Left renal cortex interstitium (tissue), 4 donors: ENCODE measurements at places on chromosomes 5 and 9. TPM values are rescaled to one million over a fixed set of nuclear protein-coding genes. Genes with fewer than 3 reads are reported as not detected.

GRCh38 chr5:89582768-89583339 lies 699.9 kb upstream of the MEF2C start:
- DNase-seq = no peak

- DNase-seq = peak; percentile 72
These were observed 19.8 kb upstream of the MATR3 start for GRCh38 chr5:139273572-139274289.

Gene SSBP2
- polyA plus RNA-seq = 78.5 TPM

DNA sequence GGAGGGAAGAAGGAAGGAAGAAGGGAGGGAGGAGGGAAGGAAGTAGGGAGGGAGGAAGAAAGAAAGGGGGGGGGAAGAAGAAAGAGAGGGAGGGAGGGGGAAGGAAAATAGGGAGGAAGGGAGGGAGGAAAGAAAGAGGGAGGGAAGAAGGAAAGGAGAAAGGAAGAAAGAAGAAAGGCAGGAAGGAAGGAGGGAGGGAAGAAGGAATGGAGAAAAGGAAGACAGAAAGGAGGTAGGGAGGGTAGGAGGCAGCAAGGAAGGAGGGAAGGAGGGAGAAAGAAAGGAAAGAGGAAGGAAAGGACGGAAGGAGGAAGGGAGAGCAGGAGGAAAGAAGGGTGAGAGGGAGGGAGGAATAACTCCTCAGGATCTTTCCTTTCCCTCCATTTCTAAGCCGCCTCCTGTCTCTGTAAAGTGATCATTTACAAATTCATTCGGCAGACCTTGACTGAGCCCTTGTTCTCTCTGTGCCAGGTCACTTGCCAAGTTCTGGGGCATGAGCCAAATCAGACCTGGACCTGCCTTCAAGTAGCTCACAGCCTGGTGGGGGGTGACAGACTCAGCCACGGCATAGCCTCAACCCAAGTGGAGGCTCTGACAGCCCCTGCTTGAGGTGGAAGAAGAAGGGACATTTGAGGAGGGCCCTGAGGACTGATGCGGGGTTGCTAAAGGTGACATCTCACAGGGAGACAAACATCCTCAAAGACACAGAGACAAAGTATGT lies 69.0 kb upstream of the HRH2 start:
- DNase-seq = no peak

Gene ENTREP1
- polyA plus RNA-seq = 3.9 TPM

DNA sequence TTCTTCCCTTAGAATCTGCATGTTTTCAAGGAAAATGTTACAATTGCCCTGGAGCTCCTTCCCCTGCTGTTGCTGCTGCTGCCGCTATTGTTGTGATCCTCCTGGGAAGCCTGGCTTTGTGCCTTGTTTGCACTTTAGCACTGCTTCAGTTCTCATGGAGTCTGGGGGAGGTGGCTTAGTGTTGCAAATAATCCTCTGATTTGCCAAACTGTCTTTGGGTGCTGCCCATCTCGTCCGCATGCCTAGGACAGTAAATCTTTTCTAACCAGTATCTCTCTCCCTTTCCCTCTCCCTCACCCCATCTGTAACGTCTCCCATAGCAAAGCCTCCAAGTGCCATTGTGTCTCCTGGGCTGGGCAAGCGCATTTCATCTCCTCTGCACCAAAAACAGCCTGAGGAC lies 30.3 kb downstream of the FAM240B start:
- DNase-seq = peak; percentile 48

- no peak for DNase-seq
These were observed 12.5 kb downstream of the ST8SIA4 start for GRCh38 chr5:100890461-100891008.

DNA sequence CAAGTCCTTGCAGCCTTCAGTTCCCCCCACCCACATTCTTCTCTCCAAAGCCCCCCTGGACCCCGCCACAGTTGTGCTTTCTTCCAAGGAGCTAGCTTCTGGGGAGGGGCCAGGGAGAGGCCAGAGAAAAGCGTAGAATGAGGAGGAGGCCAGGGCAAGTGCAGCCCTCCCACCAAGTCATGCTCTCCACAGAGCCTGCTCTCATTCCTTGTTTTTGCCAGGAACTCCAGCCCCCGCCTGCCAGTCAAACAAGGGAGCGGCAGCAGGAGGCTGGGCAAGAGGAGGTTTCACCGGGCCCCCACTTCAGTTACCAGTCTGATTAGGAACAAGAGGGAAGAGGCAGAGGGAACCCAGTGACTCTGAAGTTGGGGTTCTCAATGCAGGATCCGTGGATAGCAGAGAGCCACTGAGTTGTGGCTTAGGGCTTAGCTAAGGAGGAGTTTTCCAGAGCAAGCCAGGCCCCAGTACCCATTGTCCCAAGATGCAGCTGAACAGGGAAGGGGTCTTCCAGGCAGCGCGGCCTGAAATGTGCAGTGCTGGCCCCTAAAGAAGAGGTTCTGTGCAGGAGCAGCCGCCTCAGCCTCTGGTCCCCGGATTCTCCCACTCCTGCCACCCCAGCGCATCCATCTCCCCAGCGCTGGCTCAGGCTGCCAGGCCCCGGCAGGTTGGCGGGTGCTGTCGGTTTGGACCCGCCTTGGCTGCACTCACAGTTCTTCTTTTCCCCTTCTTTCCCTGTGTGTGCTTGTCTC lies 120.6 kb downstream of the DAB2IP start:
- no peak for DNase-seq
